Occipital lobe (tissue), 3 donors: ENCODE measurements at places on chromosomes 6 and 20. TPM values are rescaled to one million over a fixed set of nuclear protein-coding genes. Genes with fewer than 3 reads are reported as not detected.

DNA sequence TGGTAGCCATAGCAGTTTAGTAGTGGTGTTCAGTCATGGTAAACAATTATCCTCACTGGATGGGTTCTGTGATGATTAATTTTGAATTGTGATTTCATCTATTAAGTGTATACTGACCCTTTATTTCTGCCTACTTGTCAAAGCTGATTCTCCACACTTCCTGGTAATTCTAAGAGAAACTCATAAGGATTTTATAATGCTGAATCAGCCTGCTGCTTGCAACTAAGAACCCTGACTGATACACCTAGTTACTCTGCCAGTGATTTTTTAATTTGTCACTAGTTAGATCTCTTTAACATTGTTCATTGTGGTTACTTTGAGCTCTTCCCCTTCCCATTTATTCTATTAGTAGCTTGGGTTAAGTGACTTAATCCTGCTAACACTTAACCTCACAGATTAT, 8.6 kb downstream of the CDC40 start:
- DNase-seq = no peak

DNA sequence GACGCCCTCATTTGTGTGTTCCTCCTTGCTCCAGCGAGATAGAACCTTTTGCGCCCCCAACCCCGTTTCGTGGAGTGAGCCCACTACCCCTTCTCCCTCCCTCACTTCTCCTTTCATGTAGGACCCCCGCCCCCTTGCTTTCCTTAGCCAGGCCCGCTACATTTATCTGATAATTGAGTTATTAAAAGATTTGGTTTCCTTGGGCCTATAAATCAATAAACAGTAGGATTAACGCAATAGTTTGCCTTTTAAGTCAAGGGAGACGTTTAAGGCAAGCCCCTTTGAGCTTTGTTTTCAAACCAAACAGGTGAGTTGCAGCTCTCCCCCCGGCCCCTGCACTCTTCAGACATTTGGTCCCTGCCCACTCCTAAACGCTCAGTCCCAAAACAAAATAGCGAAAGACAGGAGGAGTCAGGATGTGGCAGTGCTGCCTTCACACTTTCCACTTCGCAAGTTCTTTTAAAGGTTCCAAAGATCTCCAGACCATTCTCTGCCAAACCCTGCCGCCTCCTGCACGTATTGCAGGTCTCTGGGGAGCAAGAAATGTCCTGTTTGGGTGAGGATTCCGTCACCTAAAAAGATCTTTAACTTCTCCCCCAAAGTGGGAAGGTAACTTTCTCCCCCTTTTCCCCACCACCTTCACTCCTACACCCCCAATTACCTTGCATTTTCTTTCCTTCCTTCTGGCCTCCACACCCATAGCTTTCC, 27.6 kb downstream of the TFAP2B start:
- DNase-seq = no peak

- DNase-seq = no peak
Measured at GRCh38 chr6:108638993-108639392, 78.3 kb downstream of the FOXO3 start.

The MUC21 gene
- total RNA-seq = not detected

The KHDRBS2 gene
- 66.8 TPM for total RNA-seq
